Stimulated activated CD4-positive, alpha-beta T cell treated with anti-CD3 and anti-CD28 coated beads, Interleukin-2, amount 100 ng/mL, for 24 hours (primary cell): ENCODE measurements at places on chromosomes 11 and 22.

- DNase-seq = no peak
These were observed 202.4 kb downstream of the LARGE1 start for GRCh38 chr22:33717694-33718396.

- DNase-seq = no peak
These were observed 16.0 kb upstream of the B4GALNT4 start for GRCh38 chr11:353179-353873.

DNA sequence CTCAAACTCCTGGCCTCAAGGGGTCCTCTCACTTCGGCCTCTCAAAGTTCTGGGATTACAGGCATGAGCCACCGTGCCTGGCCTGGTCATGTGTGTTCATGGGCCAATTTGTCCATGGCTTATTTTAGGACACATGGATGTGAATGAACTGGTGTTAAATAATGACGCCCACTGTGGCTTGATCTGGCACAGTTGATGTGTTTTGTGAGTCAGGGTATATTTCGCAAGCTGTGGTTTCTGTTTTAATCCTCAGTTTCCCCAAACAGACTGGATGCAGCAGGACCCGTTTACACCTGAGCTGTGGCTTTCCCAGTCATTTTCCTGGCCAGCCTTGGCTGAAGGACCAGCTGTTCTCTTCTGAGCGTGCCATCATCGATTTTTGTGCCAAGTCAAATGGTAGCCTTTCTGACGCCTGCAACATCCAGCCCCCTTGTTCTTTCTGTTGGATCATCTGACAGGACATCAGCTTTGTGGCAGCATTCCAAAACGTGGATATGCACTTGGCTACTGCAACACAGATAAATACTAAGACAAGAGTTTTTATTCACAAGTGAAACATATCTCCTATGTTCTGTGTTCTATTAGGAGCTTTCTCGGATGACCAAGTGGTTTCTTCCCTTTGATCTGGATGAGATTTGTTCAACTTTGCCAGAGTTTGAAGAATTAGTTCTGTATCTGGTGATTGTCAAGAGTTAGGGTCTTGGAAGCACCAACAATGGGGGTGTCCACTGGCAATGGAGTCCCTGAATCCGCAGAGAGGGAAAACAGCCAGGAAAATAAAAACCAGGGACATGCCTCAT is 40.0 kb upstream of the SEPTIN5 start:
- no peak for DNase-seq

DNA sequence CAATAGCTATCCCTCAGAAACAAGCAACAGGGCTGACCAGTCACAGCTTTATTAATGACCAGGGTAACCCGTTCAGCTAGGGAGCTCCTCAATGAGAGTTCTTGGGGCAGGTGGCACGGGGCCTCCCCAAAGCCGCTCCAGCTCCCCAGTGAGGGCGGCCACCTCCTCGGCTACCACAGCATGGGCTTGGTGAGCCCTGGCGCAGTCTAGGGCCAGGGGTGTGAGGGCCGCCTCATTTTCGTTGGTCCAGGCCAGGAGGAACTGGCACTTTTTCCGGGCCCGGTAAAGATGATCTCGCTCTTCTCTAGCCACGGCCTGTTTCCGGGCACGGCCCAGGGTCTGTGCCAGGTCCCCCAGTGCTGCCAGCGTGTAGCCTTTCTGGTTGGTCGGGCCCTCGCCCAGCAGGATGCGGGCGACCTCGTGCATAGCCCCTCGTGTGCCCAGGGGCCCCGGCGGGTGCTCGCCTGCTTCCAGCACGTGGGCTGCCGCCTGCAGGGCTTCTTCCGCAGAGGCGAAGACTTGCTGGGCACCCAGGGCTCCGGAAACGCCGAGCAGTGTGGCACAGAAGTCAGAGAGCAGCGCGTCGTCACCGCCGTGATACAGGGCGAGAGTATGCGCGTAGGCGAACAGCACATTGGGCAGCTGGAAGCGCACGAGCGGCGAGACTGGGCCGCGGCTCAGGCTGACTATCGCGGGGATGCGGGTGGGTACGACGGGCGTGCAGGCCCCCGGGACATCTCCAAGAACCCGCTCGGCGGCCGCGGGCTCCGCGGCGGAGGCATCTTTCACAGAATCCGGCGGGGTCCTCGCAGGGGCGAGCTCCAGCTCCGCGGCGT is 913 bp downstream of the ZNHIT2 start:
- peak; percentile 70 for DNase-seq

DNA sequence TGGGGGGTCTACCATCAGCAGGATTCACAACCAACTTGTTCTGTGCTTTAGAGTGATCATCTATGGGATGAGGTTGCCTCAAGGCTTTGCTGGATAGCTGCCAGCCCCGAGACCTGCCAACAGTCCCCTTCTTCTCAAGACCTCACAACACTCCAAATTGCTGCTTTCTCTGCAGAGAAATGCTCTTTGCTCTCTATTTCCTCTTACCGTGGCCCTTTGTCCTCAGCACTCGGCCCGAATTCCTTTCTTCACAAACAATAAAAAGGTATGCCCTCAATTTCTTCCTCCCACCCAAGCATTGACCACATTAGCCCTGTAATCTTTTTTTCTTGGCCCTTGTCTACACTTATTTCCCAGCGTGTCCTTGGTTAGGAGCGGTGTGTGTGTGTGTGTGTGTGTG is 147.4 kb upstream of the SNX19 start:
- no peak for DNase-seq

DNA sequence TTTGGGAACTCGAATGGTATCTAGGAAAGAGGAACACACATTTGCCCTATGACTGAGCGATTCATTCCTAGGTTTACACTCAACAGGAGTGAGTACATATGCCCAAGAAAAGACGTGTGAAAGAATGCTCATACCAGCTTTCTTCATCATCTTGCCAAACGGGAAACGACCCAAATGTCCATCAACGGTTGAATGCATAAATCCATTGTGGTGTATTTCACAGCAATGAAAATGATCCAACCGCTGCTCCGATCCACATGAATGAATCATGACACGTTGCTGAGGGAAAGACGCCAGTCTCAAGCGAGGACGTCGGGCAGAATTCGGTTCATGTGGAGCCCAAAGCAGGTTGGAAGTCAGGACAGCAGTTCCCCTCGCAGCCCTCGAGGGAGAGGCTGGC is 71.5 kb downstream of the CYTH4 start:
- no peak for DNase-seq

- DNase-seq = peak; percentile 21
These were observed 236.1 kb downstream of the TTC28 start for GRCh38 chr22:28443526-28443876.

- no peak for DNase-seq
These were observed 102.7 kb downstream of the COMMD9 start for GRCh38 chr11:36186340-36187175.

GRCh38 chr11:132685174-132685611 is 847.1 kb downstream of the OPCML start:
- no peak for DNase-seq

DNA sequence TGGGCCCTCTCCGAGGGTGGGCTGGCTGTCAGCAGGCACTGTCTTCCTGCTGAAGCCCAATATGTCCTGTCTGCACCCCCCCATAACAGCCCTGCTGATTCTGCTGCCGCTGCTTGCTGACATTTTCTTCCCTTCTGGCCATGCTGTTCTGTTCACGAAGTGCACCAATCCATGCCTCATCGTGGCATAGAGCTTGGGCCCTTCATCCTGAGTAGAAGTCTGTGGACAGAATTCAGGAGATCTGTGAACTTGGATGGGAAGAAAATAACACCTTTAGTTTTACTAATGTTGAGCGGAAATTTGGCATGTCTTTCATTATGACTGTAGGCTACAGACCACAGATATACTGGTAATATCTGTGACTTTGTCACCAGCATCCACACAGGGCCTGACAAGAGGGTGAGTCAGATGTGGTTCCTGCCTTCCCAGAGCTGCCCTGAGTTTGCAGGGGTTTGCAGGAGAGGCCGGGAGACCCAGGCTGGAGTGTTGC is 14.1 kb upstream of the KIAA0930 start:
- peak; percentile 23 for DNase-seq

DNA sequence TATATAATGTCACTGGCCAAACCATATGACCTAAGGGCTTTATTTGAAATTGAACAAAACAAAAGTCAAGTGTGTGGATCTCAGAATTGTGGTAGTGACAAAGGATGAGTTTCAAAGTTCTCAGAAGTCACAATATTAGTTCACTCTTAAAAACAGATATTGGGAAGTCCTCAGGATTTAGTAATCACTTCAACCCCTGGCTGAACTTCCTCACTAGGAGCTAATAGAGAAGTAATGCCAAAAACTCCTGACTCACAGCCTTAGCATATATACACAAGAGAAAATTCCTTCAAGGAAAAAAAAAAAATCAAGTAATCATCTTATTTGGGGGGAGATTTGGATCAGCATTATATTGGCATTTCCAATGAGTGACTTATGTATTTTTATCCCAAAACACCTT is 75.6 kb upstream of the APOA1 start:
- no peak for DNase-seq

- DNase-seq = peak; percentile 72
These were observed 21.3 kb upstream of the PIK3IP1 start for GRCh38 chr22:31313366-31314147.

DNA sequence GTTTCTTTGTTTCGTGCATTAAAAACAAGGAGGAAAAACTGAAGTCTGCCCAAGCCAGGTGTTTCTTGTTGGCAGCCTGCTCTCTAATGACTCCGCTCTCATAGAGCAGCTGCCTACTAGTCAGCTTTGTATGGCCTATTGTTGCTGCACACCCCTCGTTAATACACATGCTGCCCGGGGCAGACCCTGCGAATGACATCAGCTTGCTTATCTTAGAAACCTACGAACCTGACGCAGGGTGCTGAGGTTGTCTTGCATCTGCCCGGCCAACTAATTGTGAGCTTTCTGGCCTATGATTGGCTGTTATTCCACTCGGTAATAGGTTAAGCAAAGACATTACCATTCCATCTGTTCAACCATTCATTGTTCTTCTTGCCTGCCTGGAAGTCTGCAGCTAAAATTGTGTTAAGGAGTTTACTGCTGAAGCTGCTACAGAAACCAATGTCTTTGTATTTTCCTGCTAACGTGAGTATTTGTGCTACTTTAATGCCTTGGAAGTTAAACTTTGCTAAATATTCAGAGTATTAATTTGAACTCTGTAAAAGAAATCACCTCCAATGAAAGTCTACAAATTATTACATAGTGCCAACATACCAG is 37.5 kb downstream of the ZC3H12C start:
- no peak for DNase-seq

DNA sequence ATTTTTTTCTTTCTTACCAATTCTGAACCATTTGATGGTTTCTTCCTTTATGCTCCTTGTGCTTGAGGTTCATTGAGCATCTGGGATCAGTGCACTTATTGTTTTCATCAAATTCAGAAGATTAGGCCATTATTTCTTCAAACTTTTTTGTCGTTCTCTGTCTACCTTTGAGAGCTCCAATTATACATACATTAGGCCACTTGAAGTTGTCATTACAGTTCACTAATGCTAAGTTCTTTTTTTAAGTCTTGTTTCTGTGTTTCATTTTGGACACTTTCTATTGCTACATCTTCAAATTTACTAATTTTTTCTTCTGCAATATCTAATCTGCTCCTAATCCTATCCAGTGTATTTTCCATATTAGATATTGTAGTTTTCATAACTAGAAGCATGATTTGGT is 40.8 kb downstream of the CDPF1 start:
- no peak for DNase-seq
